ENCODE measurements at places on chromosomes 11 and 22. TPM values are rescaled to one million over a fixed set of nuclear protein-coding genes. Genes with fewer than 3 reads are reported as not detected.

DNA sequence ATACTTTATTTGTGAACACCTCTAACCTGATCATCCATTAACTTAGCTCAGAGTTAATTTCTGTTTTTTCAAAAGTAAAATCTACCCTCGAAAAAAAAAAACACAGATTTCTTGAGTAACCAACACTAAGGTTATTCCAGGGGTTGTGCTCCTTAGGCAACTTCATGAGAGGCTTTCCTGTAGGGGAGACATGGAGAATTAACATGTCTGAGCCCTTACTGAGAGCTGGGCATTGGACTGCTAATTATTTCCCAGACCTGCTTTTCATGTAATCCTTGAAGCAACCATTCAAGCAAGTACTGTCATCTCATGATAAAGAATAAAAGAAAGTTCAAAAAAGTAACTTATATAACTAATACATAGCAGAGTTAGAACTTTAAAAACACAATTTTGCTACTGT, 13.5 kb upstream of the UPB1 start:
- H3K27ac ChIP-seq: no peak overlapping the region
- H3K4me1 ChIP-seq: peaks cover 35% of the 10 kb centered on the region
- no peak for DNase-seq
- no peaks in the 10 kb centered on the region for H3K27me3 ChIP-seq
- H3K36me3 ChIP-seq: no peaks in the 10 kb centered on the region

- H3K4me1 ChIP-seq: no peaks in the 10 kb centered on the region
- no peak overlapping the region for H3K27ac ChIP-seq
- DNase-seq: no peak
- no peak overlapping the region for H3K4me3 ChIP-seq
These were observed 16.0 kb upstream of the TMA7B start for GRCh38 chr22:39943953-39944872.

DNA sequence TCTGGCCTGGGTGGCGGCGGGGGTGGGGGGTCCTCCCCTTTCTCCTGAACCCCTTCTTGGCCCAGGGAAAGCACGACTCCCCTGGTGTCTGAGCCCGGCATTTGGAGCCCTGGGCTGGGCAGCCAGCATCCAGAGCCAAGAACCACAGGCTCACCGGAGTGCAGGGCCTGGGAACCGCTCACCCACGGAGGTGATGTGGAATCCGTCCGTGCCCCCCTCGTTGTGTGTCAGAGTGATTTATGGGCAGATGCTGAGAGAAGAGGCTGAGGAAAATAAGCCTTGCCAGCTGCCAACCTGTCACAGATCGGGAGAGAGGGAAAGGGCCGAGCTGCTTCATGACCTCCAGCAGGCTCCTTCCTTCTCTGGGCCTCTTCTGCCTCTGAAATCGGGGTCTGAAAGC, 33.7 kb downstream of the WNT11 start:
- H3K36me3 ChIP-seq: no peaks in the 10 kb centered on the region
- no peak overlapping the region for H3K27ac ChIP-seq
- H3K4me3 ChIP-seq: no peak overlapping the region
- DNase-seq: no peak
- H3K4me1 ChIP-seq: no peaks in the 10 kb centered on the region

GRCh38 chr11:111602865-111603610, 789 bp downstream of the SIK2 start:
- peak overlapping the region; percentile 81 for H3K4me3 ChIP-seq
- H3K27ac ChIP-seq: peak overlapping the region; percentile 86
- peaks cover 17% of the 10 kb centered on the region for H3K4me1 ChIP-seq
- H3K36me3 ChIP-seq: peaks cover 3% of the 10 kb centered on the region

DNA sequence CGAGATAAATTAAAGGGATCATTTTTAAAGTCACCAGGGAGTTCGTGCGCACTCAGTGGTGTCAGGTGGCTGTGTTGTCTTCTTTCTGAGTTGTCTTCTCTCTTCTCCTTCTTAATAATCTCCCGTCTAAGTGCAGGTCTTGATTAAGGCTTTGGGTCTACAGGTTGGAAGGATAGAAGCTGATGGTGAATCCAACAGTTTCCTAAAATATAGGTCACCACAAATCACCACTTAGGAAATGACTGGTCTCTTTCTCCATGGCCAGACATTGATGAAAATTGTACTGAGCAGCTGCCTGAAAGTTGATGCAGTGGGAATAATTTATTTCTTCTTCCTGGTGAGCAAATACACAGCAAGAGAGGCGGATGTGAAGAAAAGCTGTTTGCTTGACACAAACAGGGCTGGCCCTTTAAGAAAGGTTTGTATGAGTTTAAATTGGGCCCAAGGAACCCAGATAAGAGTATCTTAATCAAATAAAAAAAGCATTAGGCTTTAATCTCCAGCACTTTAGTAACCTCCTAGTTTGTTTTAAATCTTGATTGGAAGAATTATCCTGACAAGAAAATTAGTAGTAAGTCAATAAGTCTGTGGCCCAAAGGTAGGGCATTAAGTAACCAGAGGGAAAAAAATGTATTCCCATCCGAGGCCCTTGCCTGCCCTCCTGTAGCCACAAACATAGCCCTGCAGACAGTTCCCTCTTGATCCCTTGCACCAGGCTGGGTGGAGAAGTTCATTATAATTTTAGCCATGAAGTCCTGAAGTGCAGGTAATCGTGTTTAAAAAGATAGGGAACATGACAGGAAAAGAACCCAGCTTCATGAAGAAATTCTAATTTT, 245.8 kb downstream of the KIRREL3 start:
- H3K27me3 ChIP-seq: no peaks in the 10 kb centered on the region
- H3K4me3 ChIP-seq: no peak overlapping the region
- H3K36me3 ChIP-seq: no peaks in the 10 kb centered on the region
- no peak for DNase-seq
- no peaks in the 10 kb centered on the region for H3K4me1 ChIP-seq

DNA sequence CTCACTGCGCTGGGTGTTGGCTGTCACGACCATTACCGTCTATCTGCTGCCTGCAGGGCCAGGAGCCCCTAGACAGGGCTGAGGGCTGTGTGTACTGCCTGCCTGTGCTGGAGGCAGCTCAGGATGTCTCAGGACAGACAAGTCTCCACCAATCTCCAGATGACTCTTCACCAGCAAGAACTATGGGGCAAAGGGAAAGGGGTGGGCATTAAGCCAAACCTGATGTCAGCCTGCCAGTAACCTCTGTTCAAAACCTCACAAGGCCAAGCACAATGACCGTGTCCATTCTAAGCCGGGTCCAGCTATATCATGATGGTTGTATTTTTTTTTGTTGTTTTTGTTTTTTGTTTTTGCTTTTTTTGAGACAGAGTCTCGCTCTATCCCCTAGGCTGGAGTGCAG, 31.6 kb downstream of the MAFF start:
- DNase-seq: no peak
- peaks cover 20% of the 10 kb centered on the region for H3K4me1 ChIP-seq
- H3K36me3 ChIP-seq: peaks cover 73% of the 10 kb centered on the region
- no peak overlapping the region for H3K4me3 ChIP-seq
- H3K27me3 ChIP-seq: no peaks in the 10 kb centered on the region

GRCh38 chr11:14642453-14642852, 1.2 kb upstream of the PDE3B start:
- DNase-seq: no peak
- H3K27me3 ChIP-seq: peaks cover 88% of the 10 kb centered on the region
- H3K27ac ChIP-seq: no peak overlapping the region
- no peaks in the 10 kb centered on the region for H3K36me3 ChIP-seq

The TNNT3 gene
- 8.0 TPM for total RNA-seq

The YPEL4 gene
- not detected for total RNA-seq

The TYR gene
- total RNA-seq: not detected

The MYBPC3 gene
- total RNA-seq: not detected

The APLNR gene
- total RNA-seq: not detected

Data from SJSA1 (cell line).